ENCODE measurements at places on chromosomes 7 and 10.

- no peak for DNase-seq
Observed at GRCh38 chr10:119176166-119176565, 2.4 kb downstream of the PRDX3 start.

DNA sequence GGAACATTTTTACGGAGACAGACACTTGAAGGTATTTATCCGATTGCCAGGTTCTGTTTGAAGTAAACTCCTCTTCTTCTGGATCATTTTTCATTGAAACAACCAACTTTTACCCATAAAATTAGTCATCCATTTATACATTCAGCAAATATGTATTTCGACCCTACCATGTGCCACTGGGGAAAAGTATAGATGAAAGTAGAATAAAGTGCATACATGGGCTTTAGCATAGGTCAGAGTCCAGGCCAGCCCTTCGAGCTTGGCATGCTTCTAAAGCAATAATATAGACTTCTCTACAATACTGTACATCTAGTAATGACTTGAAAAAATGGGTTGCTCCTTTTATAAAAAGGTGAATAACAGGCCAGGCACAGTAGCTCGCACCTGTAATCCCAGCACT, 10.1 kb downstream of the SLC25A16 start:
- DNase-seq = no peak

GRCh38 chr7:25756601-25757000, 395.4 kb upstream of the NFE2L3 start:
- no peak for DNase-seq

DNA sequence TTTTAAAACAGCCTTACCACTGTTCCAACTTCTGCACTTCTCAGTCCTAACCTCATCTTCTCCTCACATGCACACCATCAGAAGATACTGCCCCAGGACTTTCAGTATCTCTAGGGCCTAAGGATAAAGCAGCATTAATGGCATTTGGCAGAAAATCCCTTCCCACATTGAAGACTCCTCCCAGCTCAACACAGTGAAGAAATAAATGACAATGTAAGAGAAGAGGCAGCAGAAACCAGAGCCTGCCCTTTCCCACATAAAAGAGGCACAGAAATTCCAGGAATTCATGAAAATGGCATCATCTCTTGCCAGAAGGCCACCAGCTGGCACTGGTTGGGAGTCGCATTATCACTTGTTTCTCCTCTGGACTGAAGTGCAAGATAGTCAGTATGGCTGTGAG, 3.7 kb downstream of the GCC1 start:
- DNase-seq = no peak

DNA sequence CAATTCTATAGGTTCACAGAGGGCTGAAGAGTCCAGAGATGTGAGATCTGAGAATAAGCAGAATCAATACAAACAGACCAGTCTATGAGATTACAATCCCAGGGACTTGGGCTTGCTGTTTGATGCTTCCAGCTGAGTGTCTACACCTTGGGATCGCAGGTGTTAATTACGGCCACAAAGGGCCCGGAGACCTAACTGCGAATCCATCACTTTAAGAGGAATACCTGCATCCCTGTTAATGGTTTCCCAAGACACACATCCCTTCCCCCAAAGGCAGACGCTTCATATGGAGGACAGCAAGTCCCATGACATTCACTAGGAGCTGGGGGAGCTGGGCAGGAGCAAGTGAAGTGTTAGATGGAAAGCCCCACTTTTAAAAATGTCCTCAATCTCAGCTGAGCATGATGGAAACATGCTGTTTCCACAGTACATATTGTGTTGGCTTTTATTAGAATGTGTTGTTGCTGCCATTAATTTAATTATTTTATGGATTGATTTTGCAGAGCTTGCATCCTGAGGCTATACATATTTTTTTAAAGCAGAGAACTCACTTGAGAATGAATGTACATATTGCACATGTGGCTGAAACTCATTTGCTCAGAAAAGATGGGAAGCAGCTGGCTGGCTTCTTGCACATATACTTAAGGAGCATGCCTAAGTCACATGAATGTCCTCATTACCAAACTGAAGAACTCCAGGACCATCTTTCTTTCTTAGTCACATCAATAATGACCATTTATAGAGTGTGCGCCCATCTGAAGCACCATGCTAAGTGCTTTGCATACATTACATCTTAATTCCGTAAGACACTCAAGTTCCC, 151.3 kb downstream of the NEBL start:
- no peak for DNase-seq

DNA sequence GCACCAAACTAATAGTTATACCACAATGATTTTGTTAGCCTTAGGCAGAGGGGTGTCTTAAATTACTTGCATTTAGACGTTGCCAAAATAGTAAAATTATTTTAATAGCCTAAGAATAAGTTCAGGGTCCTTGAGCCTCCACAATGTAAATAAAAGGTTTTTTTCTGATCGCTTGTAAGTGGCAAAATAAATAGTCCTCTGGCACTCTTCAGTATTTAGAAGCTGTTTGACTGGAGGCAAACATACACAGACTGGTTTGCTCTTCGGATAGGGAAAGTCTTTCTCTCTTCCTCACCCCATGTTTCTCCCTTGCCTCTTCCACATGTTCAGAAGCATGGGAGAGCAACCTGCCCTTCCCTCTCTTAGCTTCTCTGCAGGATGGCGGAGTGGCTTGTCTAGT, 49.5 kb upstream of the FAM180A start:
- no peak for DNase-seq

DNA sequence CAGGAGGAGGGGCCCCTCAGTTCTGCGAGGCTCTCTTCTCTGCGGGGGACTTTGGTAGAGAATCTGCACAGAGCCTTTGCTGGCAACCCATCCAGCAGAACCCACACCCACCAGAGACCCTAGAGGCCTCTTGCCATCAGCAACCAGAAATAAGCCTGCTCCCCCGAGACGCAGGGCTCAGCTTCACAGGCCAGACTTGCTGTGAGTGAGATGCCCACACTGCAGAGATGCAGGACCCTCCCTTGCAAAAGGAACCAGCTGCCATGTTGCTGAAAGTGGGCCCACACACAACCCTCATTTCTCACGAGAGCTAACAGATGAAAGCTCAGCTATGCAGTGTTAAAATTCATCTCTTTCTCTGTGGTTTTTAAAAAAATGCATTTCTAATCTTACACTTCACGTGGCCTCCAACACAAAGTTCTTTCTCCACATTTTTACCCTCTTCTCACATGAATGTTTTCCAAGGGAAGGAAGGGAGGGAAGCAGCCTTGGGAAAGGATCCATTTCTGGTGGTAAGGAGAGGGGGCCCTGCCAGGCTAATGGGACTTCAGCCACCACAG, 171.6 kb downstream of the CCDC3 start:
- DNase-seq = no peak

DNA sequence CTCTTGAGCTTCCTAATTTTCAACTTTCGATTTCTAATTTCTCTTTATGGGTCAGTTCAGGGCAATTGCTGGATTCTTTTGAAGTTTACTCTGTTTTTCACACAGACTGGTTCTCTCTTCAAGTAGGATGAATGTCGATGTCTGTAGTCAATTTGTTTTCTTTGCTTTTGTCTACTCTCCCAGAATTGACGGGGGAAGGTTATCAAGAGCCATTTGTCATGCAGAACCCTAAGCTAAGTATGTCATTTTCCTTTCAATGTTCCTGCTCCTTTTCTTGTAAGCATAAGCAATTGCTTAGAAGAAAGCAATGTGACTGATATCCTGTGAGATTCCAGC, 53.7 kb downstream of the SLC39A12 start:
- no peak for DNase-seq

DNA sequence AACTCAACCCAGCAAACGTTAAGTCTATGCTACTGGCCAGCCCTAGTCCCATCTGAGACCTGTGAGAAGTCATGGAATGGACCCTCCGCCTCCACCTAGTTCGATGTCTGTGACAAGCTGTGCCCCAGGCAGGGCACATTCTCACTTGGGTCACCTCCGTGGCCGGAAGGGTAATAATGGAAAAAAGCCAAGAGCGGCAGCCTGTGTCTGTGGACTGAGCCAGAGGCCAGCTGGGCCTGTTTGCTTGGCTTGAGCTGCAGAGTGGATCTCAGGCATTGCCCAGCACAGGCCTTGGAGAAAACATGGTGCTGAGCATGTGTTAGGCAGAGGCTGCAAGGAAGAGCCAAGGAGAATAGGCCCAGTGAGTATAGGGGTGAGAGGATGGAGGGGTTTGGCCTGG, 97.8 kb downstream of the GALNT17 start:
- DNase-seq = no peak

DNA sequence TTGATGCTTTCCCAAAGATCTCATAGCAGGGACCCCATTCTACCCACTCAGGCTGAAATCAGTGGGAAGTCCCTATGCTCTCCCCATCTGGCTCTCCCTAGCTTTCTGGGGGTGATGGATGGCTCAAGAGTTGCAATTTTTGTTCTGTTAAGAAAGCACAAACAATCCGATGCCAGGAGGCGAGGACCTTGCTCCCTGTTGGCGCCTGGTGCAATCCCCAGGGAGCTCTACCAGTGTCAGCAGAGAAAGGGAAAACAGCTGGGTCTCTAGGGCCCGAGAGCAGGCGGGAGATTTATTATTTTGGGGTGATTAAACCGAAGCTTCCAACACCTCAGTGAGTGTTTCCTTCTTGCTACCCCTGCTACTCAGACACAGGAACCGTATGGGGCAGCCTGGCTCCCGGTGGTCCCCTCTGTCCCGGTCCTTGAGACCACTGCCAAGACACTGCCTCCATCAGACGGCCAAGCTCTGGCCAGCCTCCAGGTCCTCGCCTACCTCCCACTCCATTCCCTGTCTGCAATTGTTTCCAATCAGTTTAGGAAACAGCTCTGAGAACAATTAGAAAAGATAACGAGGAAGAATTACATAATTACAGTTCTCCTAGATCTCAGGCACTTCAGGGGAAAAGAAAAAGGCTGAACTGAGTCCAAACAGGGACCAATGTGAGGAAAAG, 147.9 kb downstream of the PLXNA4 start:
- DNase-seq = no peak

GRCh38 chr10:86413046-86413728, 46.6 kb upstream of the GRID1 start:
- peak; percentile 38 for DNase-seq

DNA sequence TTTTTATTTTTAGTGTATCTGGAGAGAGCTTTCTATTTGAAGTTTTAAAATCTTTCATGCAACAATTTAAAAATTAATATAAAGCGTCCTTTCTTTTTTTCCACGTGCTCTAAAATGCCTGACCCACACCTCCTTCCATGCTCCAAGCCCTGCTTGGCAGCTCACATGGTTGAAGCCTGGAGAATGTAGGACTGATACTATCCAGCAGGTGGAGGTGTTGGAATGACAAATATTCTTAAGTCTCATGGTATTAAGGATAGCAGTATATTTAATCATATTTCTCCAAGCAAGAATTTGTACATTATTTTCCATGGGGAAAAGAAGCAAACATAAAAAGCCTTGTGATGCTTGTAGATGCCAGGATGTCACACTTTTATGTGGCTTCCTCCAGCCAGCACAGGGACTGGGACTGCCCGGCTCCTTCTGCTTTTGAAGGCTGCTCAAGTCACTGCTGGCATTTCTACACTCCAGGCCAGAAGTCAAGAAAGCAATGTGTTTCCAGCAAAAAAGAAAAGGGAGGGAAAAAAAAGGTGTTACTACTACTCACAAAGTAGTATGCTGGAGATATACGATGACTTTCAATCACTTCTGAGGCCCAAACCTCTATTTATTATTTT, 49.7 kb downstream of the BZW2 start:
- peak; percentile 79 for DNase-seq

- DNase-seq = no peak
Observed at GRCh38 chr10:133394801-133395221, 854 bp downstream of the MTG1 start.

- DNase-seq = no peak
Observed at GRCh38 chr10:124849111-124849773, 47.6 kb downstream of the ABRAXAS2 start.

GRCh38 chr7:81158189-81158588, 239.3 kb upstream of the SEMA3C start:
- no peak for DNase-seq

DNA sequence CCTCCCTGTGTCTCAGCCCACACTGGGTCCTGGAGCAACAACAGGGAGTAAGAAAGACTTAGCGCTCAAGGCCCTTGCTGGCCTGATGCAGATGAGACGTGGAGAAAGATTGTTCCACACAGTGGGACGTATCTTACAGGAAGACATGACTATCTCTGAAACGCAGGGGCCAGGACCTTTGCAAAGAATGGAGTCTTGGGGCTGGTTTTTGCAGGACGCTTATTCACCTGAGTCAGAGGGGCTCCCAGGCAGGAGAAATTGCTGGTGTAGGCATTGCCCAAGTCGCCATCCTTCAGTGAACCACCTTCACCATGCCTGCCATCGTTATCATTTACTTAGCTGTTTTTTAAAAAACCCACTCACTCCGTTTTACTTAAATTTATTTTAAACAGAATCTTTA, 11.8 kb upstream of the GDF10 start:
- no peak for DNase-seq

DNA sequence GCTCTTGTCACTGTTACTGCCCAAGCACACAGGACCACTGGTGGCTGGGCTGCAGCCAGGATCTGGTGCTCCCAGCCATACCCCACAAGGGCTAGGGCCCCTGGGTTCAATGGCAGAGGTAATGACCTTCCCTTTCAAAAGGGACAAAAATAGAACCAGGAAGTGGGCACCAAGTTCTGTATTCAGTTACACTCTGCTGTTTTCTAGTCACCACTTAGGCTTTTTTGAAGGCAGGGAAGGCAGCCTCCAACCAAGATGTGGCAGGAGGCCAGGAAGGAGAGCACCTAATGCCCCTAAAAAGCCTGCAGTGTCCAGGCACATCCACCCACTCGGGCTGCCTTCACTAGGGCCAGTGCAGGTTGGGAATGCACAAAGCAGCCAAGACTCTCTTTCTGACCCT, 47.8 kb downstream of the NOD1 start:
- DNase-seq = no peak

DNA sequence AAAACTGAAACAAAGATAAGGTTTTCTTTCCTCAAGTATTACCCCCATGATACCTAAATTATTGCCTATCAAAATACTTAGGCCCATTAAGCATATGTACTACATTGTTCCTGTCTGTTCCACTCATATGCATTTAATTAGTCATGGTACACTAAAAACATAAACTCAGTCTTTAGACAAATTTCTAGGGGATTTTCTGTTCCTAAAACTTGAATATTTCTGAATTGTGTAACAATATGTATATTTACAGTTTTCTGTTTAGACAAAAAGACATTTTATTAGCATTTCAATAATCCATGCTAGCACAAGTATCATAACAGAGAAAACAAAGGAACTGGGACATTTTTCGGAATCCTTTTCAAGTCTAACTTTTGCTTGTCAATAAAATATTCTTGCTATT, 234.2 kb downstream of the CRPPA start:
- DNase-seq = no peak

- DNase-seq = no peak
Observed at GRCh38 chr7:139081584-139081983, 27.9 kb downstream of the ZC3HAV1 start.

DNA sequence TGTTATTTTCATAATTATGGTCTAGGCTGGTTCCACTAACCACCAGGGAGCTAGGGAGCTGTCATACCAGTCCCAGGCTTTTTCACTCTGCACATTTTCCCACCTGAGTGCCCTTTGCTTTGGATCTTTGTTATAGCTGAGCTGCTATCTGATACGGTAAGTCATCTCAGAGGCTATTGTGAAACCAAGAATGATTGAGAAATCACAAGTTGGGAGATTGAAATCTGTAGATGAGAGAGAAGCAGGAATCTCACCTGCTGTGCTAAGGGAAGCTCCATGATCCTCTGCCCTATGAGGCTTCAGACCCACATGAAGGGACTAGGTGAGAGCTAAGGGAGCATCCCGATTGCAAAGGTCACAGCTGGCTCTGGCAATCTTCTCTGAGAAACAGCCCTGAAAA, 307.8 kb downstream of the REEP3 start:
- DNase-seq = peak; percentile 3

All from ELR (cell line).